ENCODE measurements at places on chromosomes 5 and 9.
A peak's percentile ranks its signal among the peaks of the same experiment; 100 is the strongest.

DNA sequence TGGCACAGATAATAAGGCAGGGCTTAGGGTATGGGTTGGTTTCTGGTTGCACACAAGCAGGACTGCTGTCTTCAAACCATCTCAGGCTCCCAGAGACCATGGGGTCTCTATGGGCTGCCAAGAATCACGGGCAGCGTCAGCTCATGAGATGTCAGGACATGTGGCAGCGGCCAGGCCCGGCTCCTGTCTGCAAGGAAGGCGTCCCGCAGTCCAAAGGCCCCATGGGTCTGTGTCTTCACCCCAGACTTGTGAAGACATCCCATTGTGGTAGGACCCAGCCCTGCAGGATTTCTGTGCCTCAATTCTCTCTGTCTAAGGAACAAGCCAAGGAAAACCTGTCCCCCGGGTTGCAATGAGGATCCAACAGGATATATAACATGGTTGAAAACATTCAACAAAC is 32.6 kb downstream of the IPPK start:
- no peak for DNase-seq

- no peak for DNase-seq
Observed at GRCh38 chr5:40572937-40573336, 106.8 kb upstream of the PTGER4 start.

DNA sequence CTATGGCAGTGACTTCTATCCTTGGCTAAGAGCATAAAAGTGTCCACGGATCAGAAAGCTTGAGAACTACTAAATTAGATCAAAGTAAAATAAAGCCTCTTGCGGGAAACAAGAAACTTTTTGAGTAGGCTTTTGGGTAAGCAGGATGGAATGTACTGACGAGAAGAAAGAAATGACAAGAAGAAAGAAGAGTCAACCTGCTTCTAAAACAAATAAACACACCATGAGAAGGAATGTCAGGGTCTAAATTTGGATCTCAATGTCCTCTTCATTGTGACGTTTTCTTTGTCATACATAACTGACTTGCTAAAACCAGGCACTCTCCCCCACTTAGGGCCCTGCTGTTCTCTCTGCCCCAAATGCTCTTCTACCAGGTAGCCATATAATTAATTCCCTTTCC is 290.1 kb upstream of the PTGER4 start:
- DNase-seq = no peak

DNA sequence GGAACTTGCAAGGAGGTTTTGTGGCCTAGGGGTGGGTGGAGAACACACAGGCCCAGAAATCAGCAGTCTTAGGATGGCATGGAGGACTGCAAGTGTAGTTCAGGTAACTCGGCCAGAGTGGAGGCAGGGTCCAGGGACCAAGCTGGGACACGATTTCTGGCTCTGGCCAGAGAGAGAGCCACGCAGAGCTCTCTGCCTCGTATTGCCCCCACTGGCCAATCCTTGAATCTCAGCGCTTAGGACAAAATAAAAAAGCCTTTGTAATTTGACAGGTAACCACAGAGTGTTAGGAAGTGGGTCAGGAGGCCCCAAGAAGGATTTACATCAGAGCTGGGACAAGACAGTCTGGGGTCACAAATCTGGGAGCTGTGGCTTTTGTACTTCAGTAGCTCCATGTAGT is 11.7 kb downstream of the MAP3K1 start:
- peak; percentile 42 for DNase-seq

DNA sequence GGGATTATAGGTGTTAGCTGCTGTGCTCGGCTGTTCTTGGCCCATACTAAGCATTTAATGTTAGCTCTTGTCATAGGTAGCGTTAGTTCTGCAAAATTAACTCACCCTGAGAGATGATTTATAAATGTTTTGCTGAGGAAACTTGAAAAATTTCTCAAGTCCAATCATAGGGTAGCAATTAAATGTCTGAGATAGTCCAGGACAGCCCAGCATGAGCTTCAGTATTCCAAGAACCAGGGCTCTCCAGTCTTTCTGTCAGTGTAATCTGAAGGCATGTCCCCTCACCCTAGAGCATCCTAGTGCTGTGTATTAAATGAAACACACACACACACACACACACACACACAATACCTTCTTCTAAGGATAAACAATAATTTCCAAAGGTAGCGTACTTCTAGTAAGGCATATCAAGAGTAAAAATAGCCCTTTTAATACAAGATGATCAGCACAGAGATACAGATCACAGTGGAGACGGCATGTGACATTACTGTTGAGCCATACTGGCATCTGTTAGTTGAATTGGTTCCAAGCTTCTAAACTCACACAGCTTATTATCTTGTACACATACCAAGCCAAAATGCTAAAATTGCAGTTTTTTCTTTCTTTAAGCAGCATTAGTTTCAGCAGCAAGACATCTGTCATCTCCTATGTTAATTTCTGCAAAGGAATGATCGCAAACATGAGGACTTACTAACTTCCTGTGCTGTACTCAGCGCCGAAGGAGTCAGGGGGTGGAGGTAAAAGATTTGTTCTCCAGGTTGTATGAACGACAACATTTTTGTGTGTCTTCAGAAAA is 46.3 kb upstream of the JMY start:
- DNase-seq = no peak

- DNase-seq = no peak
Observed at GRCh38 chr5:153081385-153081784, 409.1 kb upstream of the GRIA1 start.

- no peak for DNase-seq
Observed at GRCh38 chr9:36816371-36816770, 217.7 kb downstream of the PAX5 start.

GRCh38 chr9:4837261-4838188 is 44.8 kb downstream of the RCL1 start:
- no peak for DNase-seq

DNA sequence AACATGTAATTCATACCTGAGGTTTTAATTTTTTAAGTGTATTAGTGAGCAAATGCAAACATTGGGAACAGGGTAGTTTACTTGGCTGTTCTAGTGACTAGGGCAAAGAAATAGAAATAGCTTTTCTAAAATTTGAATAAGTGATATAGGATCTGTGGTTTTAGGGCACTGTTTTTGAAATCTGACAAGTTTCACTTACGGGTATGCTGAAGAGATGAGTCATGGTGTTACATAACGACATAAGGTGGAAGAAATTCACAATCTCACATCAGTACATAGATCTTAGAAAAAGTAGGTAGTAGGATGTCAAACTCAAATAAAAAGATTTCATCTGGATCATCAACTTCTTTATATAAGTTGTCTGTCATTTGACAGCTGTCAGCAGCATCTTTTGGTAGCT is 772.3 kb downstream of the MAT2B start:
- DNase-seq = peak; percentile 15

DNA sequence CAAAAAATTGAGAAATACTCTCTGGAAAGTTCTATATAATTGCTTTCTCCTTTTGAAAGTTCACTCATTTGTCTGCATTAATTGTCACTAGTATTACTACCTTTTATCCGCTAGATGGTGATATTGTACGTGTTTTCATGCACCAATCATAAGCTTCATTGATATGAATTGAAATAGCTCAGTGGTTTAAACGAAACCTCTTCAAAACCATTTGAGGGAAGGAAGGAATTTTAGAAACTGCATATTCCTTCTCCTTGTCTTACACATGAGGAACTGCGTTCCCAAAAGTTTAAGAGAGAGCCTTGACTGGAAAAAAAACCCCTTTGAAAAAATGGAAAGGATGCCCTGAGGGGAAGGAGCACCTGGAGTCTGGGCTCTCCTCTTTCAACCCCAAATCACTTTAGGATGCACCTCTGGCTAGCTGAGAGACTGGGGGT is 98.6 kb downstream of the YTHDC2 start:
- DNase-seq = peak; percentile 46

DNA sequence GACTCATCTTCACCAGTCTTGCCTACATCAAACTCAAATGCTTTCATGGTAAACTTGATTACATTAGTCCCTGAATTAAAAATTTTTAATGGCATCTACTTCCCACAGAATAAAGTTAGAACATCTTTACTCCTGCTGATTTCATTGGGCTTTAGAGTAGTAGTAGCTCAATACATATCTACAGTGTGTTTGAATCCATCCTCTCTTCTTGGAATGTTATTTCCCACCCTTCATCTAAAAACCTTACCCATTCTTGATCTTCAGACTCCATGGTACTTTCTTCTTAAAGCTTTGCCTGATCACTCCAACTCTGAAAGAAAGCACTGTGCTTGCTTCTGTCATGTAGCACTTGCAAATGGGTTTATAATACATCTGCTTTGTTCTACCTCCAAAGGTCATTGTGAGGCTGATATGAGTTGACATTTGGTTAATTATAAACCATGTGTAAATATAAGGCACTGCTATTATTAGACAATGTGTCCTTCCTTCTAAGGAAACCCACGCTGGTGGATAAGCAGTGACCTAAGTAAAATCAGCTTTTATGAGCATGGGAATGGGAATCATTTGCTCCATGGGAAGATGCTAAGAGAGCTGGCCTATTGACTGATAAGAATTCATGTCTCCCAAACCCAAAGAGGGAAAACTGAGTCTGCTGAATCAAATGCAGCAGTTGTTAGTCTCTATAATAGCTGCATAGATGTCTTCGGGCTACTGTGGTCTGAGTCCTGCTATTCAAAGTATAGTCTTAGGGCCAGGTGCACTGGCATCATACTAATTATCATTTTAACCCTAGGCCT is 7.5 kb upstream of the PRLR start:
- no peak for DNase-seq

- no peak for DNase-seq
Observed at GRCh38 chr5:127885176-127885575, 182.0 kb downstream of the CCDC192 start.

Data from NB4 (cell line).